AG08395 (cell line): ENCODE measurements at places on chromosomes 13 and 19.

DNA sequence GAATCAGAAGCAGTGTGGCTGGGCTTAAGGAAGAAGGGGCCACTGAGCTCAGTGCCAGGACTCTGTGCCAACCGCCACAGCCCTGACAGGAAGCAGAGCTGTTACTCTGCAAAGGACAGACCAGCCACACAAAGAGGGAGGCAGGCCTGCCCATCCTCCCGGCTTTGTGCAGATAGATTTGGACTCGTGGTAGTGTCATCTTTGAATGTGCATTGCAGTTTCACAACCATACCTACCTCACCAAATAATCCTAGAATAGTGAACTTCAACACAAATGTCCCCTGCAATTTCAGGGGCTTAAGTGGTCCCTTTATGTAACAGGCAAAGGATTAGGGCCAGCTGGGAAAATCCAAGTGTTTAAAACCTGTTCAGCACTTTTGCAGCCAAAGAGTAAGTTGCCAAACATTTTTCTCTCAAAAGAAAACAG lies 55.1 kb upstream of the CLDN10 start:
- no peak for DNase-seq

DNA sequence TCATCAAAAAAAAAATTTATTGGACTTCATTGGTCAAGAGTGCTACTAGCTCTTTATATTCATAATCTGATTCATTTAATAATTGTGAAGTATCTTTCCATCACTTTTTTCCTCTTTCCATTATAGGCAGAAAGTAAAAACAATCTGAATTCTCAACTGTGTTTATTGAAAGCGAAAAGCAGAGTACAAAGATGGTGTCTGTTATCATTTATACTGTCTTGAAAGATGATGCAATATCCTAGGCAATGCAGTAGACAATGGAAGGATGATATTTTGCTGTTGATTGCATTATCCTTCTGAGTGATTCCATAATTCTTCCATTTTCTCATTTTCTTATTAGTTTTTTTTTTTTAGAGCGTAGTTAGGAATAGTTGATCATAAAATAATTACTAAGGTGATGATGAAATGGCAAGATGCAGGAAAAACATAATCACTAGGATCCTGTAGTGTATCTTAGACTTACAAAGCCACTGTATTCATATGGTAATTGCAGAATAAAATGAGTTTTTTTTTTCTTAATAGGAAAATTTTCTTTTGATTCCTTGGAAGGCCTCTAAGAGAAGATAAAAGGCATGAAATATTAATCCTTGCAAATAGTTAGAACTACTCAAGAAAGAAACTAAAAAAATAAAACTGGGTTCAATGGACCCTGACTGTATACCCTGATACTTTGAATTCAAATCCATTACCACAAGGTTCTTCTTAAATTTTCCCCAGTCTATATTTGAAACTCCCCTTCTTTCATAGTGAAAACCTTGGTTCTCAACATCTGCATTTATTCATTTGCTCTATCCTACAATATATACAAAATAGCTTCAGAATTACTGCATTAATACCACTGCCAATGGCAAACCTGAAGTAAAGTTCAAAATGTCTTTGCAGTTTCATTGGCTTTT lies 11.6 kb downstream of the URI1 start:
- no peak for DNase-seq

- DNase-seq, result peak; percentile 77
These were observed 2.9 kb downstream of the HTR2A start for GRCh38 chr13:46893798-46894560.

- no peak for DNase-seq
These were observed 60.1 kb upstream of the PEG3 start for GRCh38 chr19:56900573-56901097.

GRCh38 chr13:81888855-81889254 lies 1547.9 kb upstream of the SPRY2 start:
- no peak for DNase-seq

GRCh38 chr19:56162258-56162657 lies 13.6 kb upstream of the GALP start:
- DNase-seq, result no peak

DNA sequence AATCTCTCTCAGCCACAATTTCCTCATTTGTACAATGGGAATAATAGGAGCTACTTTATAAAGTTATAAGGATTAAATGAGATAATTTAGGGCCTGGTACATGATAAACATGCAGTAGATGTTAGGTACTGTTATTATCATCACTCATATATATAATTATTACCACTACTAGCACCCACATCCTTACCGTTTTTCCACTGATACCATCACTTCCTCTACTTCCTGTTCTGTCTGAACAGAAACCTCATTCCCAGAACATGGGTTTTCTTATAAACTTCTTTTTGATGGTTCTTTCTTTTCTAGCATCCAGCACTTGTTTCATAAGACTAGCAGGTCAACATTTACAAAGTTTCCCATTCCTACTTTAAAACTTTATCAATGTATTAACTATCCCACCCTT lies 6.3 kb downstream of the CDADC1 start:
- no peak for DNase-seq

- peak; percentile 70 for DNase-seq
These were observed 17.5 kb downstream of the KLF2 start for GRCh38 chr19:16342002-16342715.

DNA sequence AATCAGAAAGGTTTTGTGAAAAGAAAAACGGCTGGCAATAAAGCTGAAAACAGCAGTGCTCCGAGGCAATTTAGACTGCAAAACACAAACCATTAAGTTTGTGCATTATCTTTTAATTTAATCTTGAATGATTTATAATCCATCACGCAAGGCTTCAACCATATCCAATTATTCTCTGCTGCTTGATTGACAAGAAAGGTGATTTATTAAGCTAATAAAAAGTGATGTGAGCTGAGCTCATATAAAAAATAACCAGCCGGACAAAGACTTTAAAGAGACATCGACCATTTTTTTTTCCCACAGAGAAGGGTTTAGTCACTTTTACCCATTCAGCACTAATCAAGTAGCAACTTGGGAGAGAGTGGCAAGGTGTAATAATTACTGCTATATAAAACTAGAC lies 33.6 kb downstream of the TSHZ3 start:
- no peak for DNase-seq

GRCh38 chr13:77374786-77375185 lies 47.9 kb upstream of the MYCBP2 start:
- no peak for DNase-seq

GRCh38 chr13:113939129-113939943 lies 34.5 kb downstream of the C13orf46 start:
- no peak for DNase-seq

DNA sequence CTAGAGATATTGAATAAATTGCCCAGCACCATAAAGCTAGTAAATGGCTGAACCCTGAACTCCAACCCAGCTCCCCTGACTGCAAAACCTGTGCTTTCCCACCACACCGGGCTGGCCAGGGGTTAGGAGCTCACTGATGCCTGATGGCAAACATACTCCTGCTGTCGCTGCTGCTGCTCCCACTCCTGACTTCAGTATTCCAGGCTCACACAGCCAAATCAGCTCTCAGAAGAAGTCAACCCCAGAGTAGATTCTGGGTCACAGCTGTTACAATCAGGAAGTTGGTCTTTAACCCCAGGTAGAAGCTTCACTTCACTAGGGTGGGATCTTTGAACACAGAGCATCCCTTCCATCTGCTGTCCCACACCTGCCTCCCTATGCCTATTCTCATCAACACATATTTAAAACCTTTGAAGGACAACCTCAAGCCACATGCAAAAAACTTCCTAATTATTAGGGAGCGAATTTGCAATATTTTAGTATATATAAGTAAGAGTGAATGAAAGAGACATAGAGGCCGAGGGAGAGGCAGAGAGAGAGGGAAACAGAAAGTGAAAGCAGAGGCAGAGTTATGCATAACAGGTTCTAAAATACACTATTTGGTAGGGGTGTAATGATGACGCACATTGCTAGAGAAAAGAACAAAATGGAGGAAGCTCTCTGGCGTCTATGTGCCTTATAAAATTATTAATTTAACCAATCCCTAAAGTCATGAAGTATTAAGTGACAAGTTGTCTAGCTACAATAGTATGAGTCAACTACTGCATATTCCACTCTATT lies 99.4 kb upstream of the SERP2 start:
- peak; percentile 60 for DNase-seq

DNA sequence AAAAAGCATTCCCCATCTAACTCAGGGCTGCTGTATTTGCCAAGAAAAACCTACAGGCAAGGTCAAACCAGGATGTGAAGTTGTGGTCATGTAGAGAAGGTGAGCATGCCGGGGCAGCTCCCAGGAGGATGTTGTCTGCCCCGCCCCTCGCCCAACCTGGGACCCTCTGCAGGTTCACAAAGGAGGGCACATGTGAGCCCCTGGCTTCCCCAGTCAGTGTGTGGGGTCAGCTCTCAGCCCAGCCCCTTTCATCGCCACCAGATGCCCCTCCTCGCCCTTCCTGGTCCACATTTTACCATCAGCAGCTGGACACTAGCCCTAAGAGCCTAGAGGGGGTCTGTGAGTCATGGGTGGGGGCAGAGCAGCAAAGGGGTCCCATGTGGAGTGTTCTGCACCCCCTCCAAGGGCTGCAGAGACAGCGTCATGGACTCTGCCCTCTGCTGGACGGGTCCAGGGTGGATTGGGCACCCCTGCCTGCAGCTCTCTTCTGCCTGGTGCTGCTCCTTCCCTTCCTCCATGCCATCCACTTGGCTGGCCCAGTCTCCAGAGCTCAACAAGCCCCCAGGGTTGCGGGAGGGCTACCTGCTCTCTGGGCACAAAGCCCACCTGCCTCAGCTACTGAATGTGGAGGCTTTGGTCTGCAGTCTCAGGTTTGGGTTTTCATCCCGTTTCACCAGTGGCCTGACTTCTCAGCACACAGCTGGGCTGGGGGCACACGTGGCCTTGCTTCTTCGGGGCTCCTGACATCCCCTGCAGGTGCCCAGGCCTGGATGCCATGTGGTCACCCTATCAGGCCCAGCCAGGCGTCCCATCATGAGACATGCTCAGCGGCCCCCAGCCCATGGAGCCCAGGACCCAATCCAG lies 3.7 kb downstream of the PLEKHF1 start:
- DNase-seq, result no peak

GRCh38 chr19:1360818-1361461 lies 22.8 kb upstream of the NDUFS7 start:
- DNase-seq, result peak; percentile 83

DNA sequence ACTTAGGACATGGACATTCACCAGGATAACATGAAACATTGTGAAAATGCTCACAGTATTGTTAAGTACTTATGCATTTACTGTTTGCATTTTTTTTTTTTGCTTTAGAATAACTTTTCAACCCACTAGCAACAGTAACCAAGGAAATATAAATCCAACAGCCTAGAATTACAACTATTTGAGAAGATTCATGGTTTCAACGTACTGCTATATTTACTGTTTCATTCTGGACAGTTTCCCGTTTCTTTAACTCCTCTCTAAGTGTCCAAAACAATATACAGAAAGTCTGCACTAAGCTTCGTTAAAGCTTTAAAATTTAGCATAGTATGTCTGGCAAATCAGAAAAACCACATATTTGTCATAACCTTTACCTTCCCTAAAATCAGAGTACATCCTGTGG lies 2.7 kb downstream of the SMAD9 start:
- no peak for DNase-seq

DNA sequence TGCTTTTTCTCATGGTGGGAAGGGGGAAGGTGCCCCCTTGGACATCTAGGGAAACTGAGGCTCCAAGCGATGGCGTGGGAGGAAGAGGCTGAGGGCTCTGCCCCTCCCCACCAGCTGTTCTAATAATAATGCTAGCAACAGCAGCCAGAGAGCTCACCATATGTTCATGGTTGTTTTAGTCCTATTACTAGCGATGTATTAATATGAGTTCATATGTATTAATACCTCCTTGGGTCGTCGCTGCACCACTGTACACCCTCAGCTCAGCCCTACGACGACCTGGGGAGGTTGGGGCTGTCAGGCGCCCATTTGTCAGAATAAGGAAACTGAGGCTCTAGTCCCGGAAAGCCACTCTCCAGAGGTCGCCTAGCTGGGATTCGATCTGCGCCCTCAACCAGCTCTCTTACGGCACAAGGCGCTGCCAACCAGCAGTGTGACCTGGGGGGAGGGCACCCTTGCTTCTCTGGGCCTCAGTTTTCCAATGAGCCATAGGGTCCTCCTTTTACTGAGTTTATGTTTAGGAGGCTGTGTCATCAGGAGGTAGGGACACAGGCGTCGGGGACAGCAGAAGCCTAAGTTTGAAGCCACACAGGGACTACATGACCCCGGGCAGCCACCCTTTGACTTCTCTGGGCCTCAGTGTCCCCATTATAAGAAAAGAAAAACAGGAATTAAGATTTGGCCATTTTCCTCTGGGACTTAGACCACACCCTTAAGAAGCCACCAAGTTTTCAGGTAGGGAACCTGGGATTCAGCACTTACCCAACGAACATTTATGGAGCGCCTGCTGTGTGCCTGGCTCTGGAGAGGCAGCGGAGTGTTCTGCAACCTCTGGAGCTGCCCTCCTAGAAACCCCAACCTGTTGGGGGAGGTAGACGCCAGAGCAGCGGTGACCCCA lies 664 bp downstream of the MAST3 start:
- DNase-seq, result no peak
